ENCODE measurements at places on chromosomes 2 and 18.
A peak's percentile ranks its signal among the peaks of the same experiment; 100 is the strongest.

DNA sequence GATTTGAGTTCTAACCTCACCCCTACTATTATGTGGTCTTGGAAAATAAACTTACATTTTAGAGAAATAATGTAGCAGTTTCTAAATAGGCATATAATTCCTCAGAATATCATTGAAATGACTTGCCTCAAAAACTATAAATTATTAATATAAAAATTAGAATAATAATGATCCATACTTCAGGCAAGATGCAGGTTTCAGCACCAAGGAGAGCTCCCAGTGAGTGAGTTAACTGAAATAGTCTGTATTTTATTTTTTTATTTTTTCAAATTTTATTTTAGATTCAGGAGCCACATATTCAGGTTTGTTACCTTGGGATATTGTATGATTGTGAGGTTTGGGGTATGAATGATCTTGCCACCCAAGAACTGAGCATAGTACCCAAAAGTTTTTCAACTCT lies 472.2 kb upstream of the DCC start:
- DNase-seq: peak; percentile 53

DNA sequence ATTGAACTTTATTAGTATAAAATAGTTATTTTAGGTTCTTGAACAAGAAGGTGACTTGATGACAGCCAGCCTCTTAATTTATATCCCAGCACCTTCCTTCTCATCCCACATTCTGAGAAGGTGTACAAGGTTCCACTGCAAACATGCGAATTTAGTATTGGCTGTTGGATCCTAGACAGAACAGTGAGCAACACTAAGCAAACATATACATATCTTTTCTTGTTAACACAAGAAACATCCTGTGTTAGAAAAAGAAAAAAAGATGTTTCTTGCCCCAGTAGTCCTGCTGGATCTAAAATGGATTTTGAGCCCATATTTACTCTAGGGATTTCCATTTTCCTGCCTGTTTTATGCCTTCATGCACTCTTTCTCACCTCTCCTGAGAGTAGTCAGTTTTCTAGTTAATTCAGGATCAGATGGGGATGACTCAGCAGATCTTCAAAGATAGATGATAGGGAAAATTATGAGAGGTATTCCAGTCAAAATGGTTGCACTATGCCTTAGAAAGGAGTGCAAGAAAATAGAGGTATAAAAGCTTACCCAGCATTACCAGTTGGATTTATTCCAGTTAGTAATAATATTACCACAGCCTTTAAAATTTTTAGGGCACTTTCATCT lies 336.5 kb downstream of the MEIS1 start:
- DNase-seq: no peak

DNA sequence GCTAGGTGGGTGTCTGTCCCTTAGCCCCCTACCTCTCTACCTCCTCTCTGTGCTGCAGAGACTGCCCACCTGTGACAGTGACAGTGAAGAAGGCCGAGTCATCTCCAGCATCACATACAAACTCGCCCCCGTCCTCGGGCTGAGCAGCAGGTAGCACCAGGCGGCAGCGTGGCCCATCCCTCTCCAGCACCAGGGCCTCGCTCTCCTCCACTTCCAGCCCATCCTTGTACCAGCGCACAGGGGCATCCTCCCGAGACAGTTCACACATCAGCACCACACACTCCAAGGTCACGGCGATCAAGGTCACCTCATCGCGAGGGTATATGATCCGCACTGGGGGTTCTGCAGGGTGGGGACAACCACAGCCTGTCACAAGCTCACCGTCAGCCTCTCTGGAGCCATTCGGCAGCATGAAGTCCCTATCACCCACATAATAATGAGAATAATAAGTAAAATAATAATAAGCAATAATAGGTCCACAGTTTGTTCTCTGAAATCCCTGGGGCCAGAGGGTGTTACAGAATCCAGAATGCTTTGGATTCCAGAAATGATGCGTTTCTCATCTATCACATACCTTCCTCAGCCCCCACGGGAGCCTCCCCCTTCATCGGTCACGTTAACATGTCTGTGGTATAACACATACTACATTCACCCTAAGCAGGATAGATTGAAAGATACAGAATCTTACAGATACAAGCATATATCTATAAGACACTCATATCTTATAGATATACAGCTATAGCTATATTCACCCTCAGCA lies 12.0 kb downstream of the OBSL1 start:
- DNase-seq: no peak

- no peak for DNase-seq
These were observed 37.8 kb downstream of the GATA6 start for GRCh38 chr18:22207021-22207758.

GRCh38 chr2:108139521-108139920 lies 100.2 kb upstream of the SULT1C3 start:
- peak; percentile 61 for DNase-seq

DNA sequence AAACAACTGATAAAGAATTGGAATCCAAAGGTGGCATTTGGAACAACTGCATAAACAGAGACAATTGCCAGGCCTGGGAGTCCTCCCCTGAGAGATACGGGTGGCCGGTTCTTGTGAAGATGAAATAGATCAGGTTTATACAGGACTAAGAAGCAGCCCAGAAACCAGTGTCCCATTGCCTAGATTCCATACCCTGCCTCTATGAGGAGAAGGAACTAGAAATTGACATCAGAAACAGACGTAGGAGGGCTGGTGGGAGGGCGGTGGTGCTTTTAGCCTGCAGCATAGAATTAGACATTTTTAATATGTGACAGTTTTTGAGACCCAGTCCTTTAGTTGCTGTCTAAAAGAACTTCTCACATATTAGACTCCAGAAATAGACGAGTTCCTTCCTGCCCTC lies 11.8 kb upstream of the SH3BP4 start:
- DNase-seq: no peak

- DNase-seq: no peak
These were observed 91.9 kb downstream of the MRPS9 start for GRCh38 chr2:105129722-105130232.

DNA sequence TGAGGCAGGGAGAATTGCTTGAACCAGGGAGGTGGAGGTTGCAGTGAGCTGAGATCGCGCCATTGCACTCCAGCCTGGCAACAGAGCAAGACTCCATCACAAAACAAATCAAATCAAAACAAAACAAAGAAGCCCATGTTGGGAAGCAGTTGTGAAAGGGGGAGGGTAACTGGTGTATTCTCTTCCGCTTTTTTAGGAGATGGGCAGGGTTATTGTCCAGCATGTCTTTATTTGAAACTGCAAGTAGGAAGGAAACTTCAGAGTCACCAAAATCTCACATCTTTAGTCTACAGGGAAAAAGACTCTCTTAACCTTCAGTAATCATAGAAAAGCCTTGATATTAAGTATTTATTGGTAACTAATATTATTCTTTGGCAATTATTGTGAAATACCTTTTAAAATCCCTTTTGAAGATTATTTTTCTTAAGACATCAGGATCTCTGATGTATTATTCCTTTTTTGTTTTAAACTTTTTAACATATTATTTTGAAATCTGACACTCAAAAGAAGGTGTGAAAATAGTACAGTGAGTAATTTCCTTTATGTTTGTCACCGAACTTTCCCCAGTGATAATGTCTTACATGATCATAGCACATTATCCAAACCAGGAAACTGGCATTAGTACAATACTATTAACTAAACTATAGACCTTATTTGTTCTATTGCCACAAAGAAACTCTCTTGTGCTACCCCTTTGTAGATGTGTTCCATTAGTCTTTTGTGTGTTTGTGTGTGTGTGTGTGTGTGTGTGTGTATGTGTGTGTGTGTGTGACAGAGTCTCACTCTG lies 84.3 kb upstream of the LTBP1 start:
- DNase-seq: no peak

DNA sequence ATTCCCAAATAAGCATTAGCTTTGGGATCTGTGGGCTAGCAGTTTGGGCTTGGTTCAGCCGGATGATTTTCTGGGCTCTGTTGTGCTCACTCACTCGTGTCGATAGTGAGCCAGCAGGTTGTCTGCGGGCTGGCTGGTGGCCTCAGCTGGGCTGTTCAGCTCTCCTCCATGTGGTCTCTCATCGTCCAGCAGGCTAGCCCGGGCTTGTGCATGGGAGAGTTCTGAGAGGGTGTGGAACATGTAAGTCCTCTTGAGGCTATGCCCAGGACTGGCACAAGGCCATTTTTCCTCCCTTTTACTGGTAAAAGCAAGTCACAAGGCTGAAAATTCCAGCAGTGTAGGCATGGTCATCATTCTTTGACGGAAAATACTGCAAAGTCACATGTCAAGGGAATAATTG lies 38.5 kb downstream of the NTSR2 start:
- DNase-seq: no peak

DNA sequence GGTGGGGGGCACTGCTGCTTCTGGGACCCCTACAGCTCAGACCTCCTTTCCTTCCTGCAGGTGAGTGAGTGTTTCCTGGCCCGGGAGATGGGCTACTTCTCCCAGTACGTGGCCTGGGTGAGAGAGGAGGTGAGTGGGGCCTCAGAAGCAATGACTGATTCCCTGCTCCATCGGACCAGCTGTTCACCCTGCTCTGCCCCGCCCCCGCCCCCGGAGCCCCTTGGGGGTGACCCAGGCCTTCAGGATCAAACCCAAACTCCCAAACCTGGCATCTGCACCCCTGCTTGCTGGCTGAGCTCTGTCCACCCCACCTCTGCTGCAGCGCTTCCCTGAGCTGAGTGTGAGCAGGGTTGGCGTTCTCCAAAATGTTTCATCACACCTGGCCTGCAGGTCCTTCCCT lies 9.8 kb upstream of the KCNIP3 start:
- DNase-seq: no peak

DNA sequence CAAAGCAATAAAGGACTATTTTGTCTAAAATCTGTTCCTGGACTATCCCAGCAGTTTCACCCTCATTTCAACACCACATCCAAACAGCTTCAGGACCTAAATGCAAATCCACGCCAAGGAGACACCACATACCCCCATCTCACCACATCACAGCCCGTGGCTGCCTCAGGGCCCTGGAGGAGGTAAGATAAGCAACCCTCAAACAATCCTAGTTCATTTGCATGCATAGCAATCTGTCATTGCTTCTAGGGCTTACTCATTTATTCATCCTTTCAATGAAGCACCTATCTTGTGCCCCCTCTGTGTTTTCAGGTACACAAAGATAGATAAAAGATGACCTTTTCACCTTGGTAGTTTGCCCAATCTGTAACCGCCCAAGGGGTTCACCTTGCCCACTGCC lies 86.5 kb downstream of the VSNL1 start:
- no peak for DNase-seq

- DNase-seq: no peak
These were observed 47.6 kb downstream of the FBXO36 start for GRCh38 chr2:229969921-229970320.

DNA sequence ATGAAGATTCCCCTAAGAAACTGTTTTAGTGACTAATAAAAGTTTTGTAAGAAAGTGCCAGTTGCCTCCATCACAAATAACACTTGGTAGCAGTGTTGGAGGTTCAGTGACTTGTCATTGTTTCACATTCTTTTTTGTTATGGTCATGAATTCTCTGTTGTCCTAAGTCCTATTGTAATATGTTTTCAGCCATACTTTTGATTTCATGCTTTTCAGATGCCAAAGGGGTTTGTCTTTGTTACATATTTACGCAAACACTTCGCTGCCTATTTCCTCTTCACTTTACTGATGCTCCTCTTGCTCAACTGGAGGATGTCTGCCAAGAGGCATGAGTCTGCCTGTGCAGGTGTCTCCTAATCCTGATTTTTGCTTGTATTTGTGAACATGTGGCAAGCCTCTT lies 66.6 kb downstream of the PHLPP1 start:
- no peak for DNase-seq

DNA sequence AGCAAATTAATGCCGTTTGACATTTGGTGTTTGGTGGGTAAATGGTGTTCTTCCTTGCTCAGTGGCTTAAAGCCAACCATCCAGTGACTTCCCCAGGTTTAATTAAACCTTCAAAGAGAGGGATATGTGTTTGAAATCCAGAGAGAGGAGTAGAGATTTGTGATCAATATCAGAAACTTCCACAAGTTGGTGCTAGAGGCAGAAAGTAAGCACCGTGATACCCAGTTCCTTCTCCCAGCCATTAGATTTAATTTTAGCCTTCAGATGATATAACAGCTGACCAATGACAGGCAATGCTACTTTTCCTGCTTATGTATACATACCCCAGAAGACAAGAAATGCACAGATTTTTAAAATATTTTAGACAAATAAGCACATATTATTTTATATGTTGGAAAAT lies 398.5 kb downstream of the CDH2 start:
- no peak for DNase-seq

DNA sequence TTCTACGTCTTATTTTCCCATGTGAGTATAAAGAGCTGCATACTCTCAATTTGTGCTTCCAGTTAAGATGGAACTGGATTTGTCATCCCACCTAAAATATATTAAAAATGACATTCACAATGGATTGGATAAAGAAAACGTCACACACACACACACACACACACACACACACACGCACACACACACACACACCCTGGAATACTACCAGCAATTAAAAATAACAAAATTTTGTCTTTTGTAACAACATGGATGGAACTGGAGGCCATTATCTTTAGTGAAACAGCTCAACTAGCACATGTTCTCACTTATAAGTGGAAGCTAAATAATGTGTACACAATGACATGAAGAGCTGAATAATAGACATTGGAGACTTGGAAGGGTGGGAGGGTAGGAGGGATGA lies 3.8 kb upstream of the QPCT start:
- no peak for DNase-seq

GRCh38 chr2:53985646-53986045 lies 14.9 kb upstream of the PSME4 start:
- DNase-seq: no peak

- DNase-seq: no peak
These were observed 353.9 kb downstream of the SS18 start for GRCh38 chr18:25736516-25736915.

- DNase-seq: no peak
These were observed 343.8 kb downstream of the RPRM start for GRCh38 chr2:153134725-153135124.

GRCh38 chr2:172181840-172182239 lies 79.1 kb upstream of the DLX2 start:
- no peak for DNase-seq

- no peak for DNase-seq
These were observed 239.8 kb downstream of the RBM43 start for GRCh38 chr2:151021747-151022452.

DNA sequence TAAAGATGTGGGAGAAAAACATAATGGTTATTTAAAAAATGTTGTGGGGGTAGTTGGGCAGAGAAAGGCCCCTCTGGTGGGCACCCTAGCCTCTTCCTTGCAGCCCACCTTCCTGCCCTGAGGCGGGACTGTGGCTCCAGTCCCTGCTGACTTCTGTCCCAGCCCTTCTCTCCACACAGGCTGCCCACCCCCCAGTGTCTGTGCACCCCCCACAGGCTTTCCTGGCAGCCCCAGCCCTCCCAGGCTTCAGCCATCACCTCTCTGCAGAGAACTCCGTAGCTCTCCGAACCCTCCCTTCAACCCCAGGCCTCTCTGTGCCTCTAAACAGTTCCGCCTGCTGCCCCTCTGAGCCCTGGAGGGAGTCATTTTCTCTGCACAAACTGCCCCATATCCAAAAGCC lies 75.4 kb downstream of the DYSF start:
- DNase-seq: no peak
